ENCODE measurements at places on chromosomes 1 and 21.

- no peak for DNase-seq
Measured at GRCh38 chr1:232137066-232137465, 492.9 kb downstream of the SIPA1L2 start.

GRCh38 chr1:107766533-107766932 is 198.4 kb downstream of the VAV3 start:
- no peak for DNase-seq

DNA sequence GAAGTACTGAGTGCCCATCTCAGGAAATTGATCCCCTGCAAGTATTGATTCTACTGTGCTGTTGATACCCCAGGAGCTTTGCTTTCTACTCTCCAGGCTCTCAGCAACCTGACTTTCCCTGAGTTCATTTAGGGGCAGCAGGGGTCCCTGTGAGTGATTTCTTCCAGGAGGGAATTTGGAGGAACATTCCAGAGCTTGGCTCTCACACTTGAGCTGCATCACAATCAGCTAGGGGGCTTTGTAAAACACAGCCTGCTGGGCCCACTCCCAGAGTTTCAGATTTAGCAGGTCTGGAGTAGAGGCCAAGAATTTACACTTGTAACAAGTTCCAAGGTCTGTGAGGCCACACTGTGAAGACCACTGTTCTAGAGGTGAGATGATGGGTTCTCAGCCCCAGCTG is 16.1 kb upstream of the ACTL8 start:
- no peak for DNase-seq

DNA sequence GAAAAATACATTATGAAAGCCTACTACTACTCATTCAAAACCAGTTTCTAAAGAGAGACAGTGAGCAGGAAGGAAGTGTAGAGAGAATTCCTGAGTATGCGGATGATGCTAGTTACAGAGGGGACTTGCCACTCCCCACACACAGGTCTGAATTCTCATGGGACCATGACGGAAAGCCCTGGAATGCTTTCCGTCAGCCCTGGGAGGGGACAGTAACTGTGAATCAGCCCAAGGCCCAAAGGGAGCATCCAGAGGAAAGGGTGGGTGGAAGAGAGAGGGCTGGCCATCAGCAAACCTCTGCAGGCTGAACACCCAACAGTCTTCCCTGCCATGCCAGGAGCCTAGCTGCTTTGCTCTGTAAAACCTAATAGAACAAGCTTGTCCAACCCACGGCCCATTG is 36.4 kb downstream of the RCSD1 start:
- no peak for DNase-seq

- DNase-seq = no peak
Measured at GRCh38 chr1:212930986-212931678, 19.2 kb upstream of the VASH2 start.

- DNase-seq = no peak
Measured at GRCh38 chr1:234495231-234495990, 16.4 kb upstream of the TARBP1 start.

DNA sequence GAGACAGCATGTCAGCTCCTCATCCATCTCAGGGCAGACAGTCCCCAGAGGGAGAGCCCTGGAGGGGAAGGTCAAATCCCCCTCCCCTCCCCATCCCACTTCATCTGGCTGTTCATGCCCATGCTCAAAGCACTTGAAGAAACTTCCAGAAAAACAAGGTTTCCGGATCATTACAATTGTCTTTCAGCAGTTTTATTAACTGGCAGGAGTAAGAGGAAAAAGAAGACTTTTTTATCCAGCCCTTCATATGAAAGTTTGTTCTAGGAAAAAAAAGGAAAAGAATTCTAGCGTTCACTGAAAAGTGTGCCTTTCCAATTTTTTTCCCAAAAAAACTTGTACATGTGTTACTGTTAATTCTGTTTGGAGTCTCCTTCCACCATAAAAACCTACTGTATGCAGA is 145.7 kb upstream of the TIAM1 start:
- DNase-seq = no peak

DNA sequence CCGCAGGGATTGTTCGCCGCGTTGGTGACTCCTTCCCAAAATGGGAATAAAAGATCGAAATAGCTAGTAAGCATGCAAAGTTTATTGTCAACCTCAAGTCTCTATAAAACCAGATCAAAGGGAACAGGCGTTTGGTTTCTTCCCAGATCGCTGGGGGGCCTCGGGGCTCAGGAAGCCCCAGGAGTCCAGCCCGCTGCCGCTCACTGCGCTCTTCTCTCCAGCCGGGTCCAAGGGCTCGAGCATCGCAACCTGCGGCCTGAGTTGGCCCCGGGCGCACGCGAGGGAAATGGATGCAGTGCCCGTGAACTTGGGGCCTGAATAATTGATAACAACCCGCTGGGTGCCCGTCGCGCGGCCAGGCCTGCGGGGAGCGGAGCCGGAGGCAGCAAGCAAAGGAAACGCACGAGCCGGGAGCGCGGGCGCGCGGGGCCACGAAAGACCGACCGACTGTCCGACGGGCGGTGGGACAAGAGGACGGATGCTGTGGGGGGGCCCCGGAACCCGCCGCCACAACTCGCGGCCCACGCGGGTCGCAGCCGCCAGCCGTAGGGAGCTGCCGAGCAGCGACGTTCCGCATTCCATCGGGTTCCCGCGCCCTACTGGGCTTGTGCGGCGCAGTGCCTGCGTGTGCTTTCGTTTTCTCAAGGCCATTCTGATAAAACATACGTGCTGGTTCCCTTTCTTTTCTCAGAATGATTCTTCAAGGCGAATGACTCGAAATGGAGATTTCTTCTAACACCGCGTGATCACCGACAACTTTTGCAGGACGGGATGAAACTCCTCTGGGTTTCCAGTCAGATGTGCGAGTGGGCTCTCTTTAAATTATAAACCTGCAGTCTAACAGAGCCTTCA is 14.0 kb upstream of the ALX3 start:
- DNase-seq = no peak

GRCh38 chr1:43875331-43875730 is 58.3 kb upstream of the ARTN start:
- no peak for DNase-seq

- DNase-seq = no peak
Measured at GRCh38 chr1:118979754-118980575, 8.2 kb downstream of the TBX15 start.

DNA sequence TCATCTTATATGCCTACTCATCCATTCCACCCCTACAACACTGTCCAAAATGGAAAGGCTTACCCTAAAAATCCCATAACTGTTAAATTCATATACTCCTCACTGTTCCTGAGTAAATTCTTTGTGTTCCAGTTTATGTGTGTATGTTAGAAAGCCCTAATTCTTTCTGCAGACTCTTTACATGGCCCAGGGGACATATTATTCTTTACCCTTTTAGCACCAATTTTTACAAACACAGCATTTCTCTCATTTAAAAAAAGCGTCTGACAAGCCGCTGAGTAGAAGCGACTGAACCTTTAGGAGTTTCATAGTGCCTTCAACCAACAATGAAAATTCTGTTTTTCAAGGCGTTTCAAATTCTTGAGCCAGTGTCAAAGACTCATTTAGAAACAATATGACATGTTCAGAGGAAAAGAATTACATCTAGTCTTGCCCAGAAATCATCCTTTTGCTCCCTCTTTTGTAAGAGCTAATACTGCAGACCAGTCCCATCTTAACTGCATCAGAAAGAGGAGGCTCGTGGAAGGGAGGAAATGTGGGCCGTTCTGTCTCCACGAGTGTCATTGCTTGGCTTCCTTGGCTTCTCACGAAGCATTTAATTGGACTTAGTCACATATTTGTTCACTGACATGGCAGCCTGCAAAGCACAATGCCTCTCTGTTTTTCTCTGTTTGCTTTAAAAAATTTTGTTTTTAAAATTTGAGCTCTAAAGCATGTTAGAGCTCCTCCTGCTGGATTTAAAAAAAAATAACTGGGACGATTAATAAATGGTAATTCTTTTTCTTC is 21.3 kb upstream of the C1orf105 start:
- peak; percentile 85 for DNase-seq
